ENCODE measurements at places on chromosomes 7 and 10.

DNA sequence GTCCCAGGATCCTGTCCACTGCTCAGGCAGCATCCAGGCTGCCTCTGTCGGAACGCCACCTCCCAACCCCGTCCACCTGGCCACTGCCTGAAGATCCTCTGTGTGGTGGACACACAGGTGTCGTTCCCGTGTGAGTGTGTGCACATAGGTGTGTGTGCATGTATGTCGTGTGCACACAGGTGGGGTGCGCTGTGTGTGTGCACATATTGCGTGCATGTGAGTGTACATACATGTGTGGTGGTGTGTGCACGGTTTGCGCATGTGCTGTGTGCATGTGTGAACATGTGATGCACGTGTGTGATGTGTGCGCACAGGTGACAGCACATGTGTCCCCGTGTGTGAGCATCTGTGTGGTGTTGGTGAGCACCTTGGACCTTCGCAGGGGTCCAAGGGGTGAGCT, 7.1 kb downstream of the TMEM184A start:
- no peak for DNase-seq

GRCh38 chr7:45157653-45158401, at the start of gene RAMP3:
Gene RAMP3 (plus strand): TSS chr7:45157791. CDS start chr7:45157829, 38 bp downstream.
- no peak for DNase-seq

DNA sequence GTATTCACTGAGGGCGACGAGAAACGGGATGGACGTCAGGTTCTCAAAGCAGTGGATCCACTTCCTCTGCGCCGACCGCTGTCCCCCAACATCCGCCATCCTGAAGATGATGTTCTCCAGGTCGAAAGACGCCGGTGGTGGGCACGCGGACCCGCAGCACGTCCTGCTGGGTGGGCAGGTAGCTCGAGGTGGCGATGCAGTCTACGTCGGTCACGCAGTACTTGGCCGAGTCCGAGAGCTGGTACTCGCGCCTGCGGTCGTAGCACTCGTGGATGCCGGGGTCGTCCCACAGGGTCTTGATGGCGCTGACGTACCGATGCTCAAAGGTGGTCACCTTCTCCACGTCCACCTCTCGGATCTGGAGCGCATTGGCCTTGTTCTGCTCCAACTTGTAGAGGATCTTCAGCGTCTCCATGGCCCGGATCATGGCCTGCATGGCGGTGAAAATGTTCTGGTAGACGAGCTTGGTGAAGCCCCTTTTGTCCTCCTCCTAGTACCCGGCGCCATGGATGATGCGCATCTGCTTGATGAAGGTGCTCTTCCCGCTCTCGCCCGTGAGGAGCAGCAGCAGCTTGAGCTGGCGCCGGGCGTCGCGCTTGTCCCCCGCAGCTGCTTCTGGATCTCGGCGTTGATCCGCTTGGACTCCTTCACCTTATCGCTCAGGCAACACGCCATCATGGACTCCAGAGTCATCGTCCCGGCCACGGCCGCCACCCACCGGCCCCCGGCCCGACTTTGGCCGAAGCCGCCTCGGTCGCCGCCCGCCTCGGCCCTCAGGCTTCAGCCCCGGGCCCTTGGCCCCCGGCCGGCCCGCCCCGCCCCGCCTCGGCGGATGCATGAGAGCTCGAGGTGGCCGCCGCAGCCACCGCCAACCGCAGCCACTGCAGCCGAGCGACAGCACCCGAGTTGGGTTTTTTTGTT, 122.9 kb upstream of the KCTD7 start:
- DNase-seq = peak; percentile 34

DNA sequence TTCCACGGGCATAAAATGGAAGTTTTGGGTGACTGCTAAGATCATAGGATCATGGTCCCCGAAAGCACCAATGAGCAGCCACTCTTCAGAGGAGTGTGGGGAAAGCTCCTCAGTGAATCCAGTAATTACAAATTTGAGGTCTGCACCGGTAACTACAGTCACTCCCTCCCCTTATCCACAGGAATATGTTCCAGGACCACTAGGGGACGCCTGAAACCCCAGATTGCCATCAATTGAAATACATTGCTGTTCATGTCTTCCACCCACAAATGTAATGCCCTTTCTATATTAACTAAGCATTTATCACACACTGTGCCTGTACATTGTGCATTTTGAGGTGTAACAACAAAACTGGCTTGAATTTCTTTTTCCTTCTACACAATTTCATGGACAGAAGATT, 447.9 kb upstream of the PFKP start:
- no peak for DNase-seq

All from CD4-positive, CD25-positive, alpha-beta regulatory T cell (primary cell).